ENCODE measurements at places on chromosomes 5 and 9. TPM values are rescaled to one million over a fixed set of nuclear protein-coding genes. Genes with fewer than 3 reads are reported as not detected.

- H3K27ac ChIP-seq: no peak overlapping the region
- no peaks in the 10 kb centered on the region for H3K4me1 ChIP-seq
- peak; percentile 11 for DNase-seq
- no peaks in the 10 kb centered on the region for H3K36me3 ChIP-seq
These were observed 509.4 kb downstream of the BNC2 start for GRCh38 chr9:16361118-16361517.

DNA sequence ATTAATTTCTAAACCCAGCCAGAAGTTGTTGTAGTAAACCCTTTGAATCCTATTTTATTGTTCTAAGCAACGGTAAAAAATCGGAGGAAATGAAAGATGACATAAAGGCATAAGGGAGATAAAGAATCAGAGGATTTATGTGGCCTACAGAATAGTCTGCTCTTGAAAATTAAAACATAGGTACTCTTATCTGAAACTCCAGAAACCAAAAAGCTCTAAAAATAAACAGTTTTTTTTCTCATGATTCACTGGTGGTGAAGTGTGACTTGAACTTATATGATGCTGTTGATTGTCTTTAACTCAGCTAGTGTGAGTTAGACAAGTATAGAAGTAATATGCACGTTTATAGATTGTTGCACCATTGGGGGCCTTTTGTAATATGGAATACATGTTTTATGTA lies 80.3 kb downstream of the HSD17B4 start:
- H3K27ac ChIP-seq: no peak overlapping the region
- DNase-seq: no peak
- H3K4me1 ChIP-seq: peaks cover 29% of the 10 kb centered on the region
- no peaks in the 10 kb centered on the region for H3K27me3 ChIP-seq

GRCh38 chr5:166883016-166883415 lies 1408.4 kb upstream of the WWC1 start:
- H3K4me3 ChIP-seq: peak overlapping the region; percentile 40
- no peaks in the 10 kb centered on the region for H3K36me3 ChIP-seq
- 0 out of 2 replicates have a peak overlapping the region, but pooled peaks have one; percentile 16 for H3K27ac ChIP-seq
- H3K27me3 ChIP-seq: no peaks in the 10 kb centered on the region

The PHF24 gene
- total RNA-seq: not detected

The OCLN gene
- total RNA-seq: 45.2 TPM

DNA sequence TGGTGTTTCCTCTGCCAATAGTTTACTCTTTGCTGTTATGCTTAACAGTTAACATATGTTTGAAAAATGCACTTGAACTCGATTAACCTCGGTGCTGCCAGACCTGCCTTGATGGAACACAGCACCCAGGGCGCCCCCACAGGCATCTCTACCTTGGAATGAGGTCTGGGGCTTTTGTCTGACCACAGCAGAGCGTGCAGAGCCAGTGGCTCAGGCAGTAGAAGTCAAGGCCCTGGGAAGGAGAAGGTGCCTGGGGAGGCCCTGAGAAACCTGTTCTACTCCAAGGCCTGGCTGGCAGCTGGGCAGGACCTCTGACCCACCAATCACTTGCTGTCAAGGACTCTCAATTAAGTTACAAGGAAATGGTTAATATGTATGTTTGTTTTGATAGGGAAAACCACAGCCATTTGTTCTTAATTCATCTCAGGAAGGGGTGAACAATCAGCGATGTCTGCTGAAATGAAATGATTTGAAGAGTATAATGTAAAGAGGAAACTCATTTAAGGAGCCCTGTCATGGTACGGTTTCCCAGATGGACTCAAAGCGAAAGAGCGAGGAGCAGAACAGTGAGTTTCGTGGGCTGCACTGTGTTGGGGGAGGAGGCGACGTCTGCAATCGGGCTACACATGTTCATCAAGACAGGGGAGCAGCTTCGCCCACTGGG lies 21.9 kb downstream of the MACROH2A1 start:
- H3K4me3 ChIP-seq: no peak overlapping the region
- H3K36me3 ChIP-seq: peaks cover 65% of the 10 kb centered on the region
- peaks cover 4% of the 10 kb centered on the region for H3K4me1 ChIP-seq
- H3K27ac ChIP-seq: no peak overlapping the region
- H3K27me3 ChIP-seq: no peaks in the 10 kb centered on the region

DNA sequence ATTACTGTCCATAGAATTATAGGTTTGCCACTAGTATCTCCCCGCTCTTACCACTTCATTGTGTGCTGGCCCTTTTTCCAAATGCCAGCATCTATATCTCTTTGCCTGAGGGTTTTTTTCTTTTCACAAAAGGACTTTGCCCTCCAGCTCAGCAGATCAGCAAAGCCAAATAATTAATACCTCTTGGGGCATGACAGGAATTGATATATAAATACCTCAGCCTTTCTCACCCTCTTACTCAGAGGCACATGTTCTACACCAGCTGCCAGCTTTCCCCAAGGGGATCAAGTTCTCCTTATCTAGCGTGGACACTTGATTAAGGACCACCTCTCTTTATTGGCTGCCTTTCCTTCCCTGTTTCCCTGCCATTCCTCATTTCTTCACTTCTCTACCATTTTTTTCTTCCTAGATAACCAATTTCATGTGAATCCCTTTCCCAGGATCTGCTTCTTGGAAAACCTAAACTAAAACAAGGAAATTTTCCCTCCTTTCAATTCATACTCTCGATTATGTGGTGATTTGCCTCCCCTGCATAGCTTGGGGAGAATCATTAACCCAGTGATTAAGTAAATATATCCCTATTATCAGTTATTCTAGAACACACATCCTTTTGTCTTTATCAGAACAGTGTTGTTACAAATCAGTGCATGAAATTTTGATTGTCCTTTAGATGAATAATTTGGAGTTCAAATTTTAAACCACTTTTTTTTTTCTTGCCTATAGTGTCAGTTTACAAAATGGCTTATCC lies 6.9 kb upstream of the NUDT12 start:
- H3K27me3 ChIP-seq: no peaks in the 10 kb centered on the region
- H3K4me1 ChIP-seq: 0 out of 2 replicates have a peak, but pooled peaks cover 5% of the 10 kb centered on the region
- DNase-seq: peak; percentile 20
- H3K4me3 ChIP-seq: no peak overlapping the region

DNA sequence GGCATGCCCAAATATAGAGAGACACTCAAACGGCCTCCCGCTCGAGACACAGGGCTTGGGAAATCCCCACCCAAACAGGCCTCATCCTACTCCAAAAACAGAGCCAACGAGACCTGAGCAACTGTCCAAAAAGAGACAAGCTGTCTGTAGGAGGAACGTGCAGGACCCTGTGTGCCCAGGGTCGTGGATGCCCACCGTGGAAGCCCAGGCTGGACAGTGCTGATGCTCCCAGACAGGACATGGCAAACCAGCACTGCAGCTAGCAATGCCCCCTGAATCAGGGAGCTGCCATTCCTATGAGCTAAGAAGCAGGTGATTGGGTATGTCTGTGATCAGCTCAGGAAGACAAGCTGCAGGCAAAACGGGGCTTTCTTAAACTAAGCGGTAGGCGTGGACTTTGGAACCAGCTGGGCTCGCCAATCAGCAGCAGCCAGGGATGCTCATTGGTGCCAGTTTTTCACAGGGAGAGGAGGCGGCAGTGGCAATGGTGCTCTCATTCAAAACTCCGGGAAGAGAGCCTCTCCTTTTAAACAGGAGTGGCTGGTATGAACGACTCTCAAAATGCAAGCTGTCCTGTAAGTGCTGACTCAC lies 113.1 kb upstream of the IRX2 start:
- no peaks in the 10 kb centered on the region for H3K4me1 ChIP-seq
- H3K36me3 ChIP-seq: no peaks in the 10 kb centered on the region
- H3K27ac ChIP-seq: no peak overlapping the region
- no peak for DNase-seq
- no peak overlapping the region for H3K4me3 ChIP-seq

The C5orf52 gene
- not detected for total RNA-seq

DNA sequence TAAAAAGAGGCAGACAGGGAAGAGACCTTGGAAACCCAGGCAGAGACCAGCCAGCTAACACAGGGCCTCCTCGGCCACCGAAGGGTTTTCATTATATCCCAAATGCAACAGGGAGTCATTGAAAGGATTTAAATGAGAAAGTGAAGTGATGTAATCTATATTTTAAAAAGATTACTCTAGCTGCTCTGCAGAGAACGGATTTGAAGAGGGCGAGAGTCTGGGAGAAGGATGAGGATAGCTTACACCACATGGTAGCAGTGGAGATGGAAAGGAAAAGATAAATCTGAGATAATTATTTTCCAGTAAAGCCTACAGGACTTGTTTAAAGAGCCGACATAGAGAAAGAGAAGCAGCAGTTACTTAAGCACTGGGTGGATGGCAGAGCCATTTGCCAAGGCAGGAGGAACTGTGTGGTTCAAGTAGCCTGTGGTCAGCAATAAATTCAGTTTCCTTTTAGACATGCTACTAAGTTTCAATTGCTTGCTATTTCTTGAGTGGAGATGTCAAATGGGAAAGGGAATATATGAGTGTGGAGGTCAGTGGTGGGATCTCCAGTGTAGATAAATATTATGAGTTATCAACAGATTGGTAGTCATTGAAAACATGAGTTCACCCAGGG lies 9.3 kb downstream of the FBN2 start:
- H3K4me1 ChIP-seq: no peaks in the 10 kb centered on the region
- H3K36me3 ChIP-seq: peaks cover 21% of the 10 kb centered on the region
- H3K27ac ChIP-seq: no peak overlapping the region

The TMC1 gene
- not detected for total RNA-seq

The GABRA1 gene
- not detected for total RNA-seq

The SLC25A2 gene
- 0.40 TPM for total RNA-seq

GRCh38 chr5:72790186-72790585 lies 26.3 kb upstream of the TNPO1 start:
- H3K27me3 ChIP-seq: no peaks in the 10 kb centered on the region
- H3K27ac ChIP-seq: no peak overlapping the region
- H3K36me3 ChIP-seq: no peaks in the 10 kb centered on the region
- H3K4me3 ChIP-seq: no peak overlapping the region

GRCh38 chr5:170923910-170924620 lies 62.2 kb downstream of the RANBP17 start:
- H3K27ac ChIP-seq: no peak overlapping the region
- H3K36me3 ChIP-seq: no peaks in the 10 kb centered on the region
- no peaks in the 10 kb centered on the region for H3K4me1 ChIP-seq
- H3K27me3 ChIP-seq: no peaks in the 10 kb centered on the region
- no peak for DNase-seq

DNA sequence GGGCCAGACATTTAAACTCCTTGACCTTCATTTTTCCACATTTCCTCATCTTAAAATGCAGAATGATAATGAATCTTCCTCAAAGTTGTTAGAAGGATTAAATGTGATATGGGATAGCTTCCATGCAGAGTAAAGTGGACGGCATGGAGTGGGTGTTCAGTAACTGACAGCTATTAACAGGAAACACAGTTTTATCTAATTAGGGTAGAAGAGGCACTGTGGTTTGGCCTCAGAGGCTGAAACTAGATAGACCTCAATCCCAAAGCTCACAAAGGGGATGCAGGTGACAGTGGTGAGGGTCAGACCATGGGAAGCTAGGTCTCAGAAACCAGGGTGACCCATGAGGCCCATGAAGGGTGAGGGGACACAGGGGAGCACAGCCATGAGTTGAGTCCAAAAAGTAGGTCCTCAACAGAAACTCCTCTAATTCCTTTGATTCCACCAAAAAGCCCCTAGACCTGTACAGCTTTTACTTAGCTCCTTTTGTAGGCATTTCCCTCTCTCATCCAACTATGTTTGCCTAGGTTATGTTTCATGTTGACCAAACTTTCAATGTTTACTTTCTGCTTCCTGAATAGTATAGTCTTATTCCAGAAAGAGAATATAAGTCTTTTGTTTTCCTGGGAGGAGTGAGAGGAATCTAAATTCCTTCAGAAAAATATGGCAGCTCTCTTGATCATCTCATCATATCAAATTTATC lies 27.9 kb upstream of the GLDC start:
- H3K27me3 ChIP-seq: no peaks in the 10 kb centered on the region
- H3K4me3 ChIP-seq: no peak overlapping the region
- peak; percentile 23 for DNase-seq
- no peak overlapping the region for H3K27ac ChIP-seq
- H3K4me1 ChIP-seq: peaks cover 8% of the 10 kb centered on the region

The PCDHGA4 gene
- not detected for total RNA-seq

DNA sequence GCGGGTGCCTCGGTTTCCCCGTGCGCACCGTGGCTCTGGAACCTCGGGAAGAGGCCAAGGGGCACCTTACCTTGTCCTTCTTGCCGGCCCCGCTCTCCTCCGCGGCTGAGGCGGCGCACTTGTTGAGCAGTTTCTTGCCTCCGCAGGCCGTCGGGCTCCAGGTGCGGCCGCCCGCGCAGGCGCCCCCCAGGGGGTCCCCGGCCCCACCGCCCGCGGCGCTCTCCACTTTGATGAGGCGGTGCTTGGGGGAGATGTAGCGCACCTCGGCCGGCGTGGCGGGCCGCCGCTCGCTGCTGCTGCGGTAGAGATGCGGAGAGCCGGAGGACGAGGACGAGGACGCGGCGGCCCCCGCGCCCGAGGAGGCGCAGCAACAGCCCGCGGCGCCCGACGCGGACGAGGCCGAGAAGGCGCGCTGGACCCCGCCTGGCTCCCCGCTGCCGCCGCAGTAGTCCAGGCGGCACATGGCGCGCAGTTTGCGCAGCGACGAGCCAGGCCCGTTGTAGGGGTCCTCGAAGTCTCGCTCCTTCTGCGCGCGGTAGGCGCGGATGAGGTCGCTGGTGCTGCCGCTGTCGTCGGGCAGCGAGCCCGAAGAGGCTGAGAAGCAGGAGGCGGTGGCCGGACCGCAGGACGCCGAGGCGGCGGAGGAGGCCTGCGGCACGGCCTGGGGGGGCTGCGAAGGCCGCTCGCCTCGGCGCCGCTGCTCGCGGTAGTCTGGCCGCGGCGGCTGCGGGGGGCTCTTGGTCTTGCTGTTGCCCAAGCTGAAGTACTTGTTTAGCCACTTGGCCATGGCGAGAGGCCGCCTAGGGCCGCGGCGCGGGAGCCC lies 957 bp downstream of the SHB start:
- H3K36me3 ChIP-seq: peaks cover 9% of the 10 kb centered on the region
- peak overlapping the region; percentile 95 for H3K4me3 ChIP-seq
- DNase-seq: no peak
- peak overlapping the region; percentile 38 for H3K27ac ChIP-seq
- no peaks in the 10 kb centered on the region for H3K27me3 ChIP-seq

DNA sequence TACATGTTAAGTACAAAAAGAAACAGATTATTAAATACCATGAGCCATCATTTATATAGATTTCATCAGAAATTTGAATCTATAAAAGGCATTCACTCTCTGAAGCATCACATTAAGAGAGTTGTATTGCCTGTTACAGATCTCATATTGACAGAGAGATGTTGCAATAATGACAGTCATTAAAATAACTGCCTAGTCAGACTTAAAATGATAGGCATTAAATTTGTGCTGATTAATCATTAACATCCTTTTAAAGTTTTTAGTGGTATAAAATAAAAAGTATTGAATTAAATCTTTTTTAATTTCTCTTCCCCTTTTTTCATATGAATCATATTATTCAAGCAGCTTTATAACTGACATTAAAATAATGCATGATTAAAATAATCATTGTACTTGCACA lies 404.9 kb upstream of the FAM174A start:
- H3K36me3 ChIP-seq: no peaks in the 10 kb centered on the region
- H3K4me3 ChIP-seq: no peak overlapping the region
- no peaks in the 10 kb centered on the region for H3K4me1 ChIP-seq
- DNase-seq: no peak

All from PC-3 (cell line).